ENCODE measurements at places on chromosomes 11 and 22.

GRCh38 chr11:92253421-92253820, 28.8 kb downstream of the FAT3 start:
- H3K27me3 ChIP-seq = no peaks in the 10 kb centered on the region
- H3K36me3 ChIP-seq = no peaks in the 10 kb centered on the region
- H3K4me3 ChIP-seq = no peak overlapping the region
- H3K27ac ChIP-seq = no peak overlapping the region
- no peaks in the 10 kb centered on the region for H3K4me1 ChIP-seq

DNA sequence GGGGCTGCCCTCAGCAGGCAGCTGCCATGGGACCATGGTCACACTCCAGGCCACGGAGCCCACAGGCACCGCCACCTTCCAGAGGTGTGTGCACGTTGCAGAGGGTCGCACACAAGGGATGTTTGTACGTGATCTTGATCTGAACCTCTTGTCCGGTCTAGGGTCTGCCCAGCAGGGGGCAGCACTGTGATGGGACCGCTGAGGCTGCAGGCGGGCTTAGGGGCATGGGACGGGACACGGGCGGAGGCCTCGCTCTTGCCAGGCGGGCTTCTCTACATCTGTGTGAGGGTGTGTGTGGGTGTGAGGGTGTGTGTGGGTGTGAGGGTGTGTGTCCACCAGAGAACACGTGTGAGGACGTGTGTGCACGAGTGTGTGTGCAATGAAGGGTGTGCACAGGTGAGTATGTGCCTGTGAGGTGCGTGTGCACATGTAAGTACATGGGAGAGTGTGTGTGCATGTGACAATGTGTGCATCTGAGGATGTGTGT, 52.4 kb downstream of the CACNA1I start:
- H3K36me3 ChIP-seq = no peaks in the 10 kb centered on the region
- DNase-seq = no peak
- no peak overlapping the region for H3K27ac ChIP-seq
- H3K4me3 ChIP-seq = no peak overlapping the region
- H3K27me3 ChIP-seq = no peaks in the 10 kb centered on the region

- peak overlapping the region; percentile 74 for H3K4me3 ChIP-seq
- peaks cover 35% of the 10 kb centered on the region for H3K36me3 ChIP-seq
- peaks cover 46% of the 10 kb centered on the region for H3K4me1 ChIP-seq
- H3K27ac ChIP-seq = peak overlapping the region; percentile 81
- H3K27me3 ChIP-seq = no peaks in the 10 kb centered on the region
- DNase-seq = no peak
Measured at GRCh38 chr22:18078329-18079041, 695 bp downstream of the PEX26 start.

DNA sequence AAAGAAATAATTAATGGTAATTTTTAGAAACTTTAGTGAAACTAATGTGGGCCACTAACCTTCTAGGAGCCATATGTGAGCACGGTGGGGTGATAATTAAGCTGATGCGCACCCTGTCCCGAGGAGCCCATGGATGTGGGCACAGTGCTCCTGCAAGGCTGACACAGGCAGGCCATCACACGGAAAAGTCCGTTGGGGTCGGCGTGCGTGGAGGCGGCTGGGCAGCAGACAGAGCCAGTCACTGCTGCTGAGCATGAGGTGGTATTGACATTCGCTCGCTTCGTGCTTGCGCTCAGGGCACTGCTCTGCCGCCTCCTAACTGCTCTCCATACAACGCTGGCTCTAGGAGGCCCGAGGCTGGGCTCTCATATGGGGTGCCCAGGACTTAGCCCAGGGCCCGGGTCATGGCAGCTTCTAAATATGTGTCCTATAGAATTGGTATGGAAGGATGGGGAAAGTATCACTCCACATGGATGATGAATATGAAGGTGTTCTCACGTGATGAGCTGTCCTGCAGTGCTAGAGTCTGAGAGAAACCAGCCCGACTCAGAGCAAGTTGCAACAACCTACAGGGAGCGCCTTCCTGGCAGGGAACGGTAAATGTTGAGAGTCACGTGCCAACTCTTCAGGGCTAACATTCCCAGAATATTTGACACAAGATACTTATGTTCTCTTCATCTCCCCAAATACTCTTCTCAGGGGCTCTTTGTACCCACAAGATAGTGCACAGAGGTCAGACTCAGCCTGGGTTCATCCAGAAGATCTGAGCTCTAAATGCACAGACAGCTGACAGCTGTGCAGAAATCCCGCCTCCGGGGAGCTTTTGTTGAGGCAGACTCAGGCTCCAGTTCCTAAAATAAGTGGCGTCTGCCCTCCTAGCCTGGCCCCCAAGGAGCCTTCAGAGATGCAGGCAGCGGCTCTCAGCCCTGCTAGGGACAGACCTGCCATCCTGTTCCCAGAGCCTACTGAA, 50.6 kb upstream of the ARFGAP3 start:
- H3K27me3 ChIP-seq = no peaks in the 10 kb centered on the region
- H3K4me1 ChIP-seq = peaks cover 94% of the 10 kb centered on the region
- no peak for DNase-seq
- no peak overlapping the region for H3K4me3 ChIP-seq

- H3K27ac ChIP-seq = no peak overlapping the region
- no peaks in the 10 kb centered on the region for H3K4me1 ChIP-seq
- H3K36me3 ChIP-seq = no peaks in the 10 kb centered on the region
- no peak for DNase-seq
Measured at GRCh38 chr11:40118780-40119179, 1340.7 kb downstream of the LRRC4C start.

All from esophagus muscularis mucosa (tissue), 4 donors.